Left lobe of liver (tissue), 2 donors: ENCODE measurements at places on chromosomes 6 and 20. TPM values are rescaled to one million over a fixed set of nuclear protein-coding genes. Genes with fewer than 3 reads are reported as not detected.

The PSORS1C1 gene
- not detected for total RNA-seq

The MPIG6B gene
- 0.33 TPM for total RNA-seq

The HLA-DMB gene
- total RNA-seq = 2.6 TPM

The CAP2 gene
- 2.5 TPM for total RNA-seq

The MROH8 gene
- total RNA-seq = 4.7 TPM

The PCK1 gene
- 1,004 TPM for total RNA-seq

The OLIG3 gene
- not detected for total RNA-seq

The PREX1 gene
- total RNA-seq = 5.8 TPM

The HBS1L gene
- 42.5 TPM for total RNA-seq

The HLA-DQB2 gene
- 0.28 TPM for total RNA-seq

The PRRT1 gene
- 0.38 TPM for total RNA-seq

The PSMB9 gene
- total RNA-seq = 13.9 TPM
